Foreskin keratinocyte (primary cell): ENCODE measurements at places on chromosomes 7 and 10. TPM values are rescaled to one million over a fixed set of nuclear protein-coding genes. Genes with fewer than 3 reads are reported as not detected.

ZWINT gene
- 53.2 and 79.2 TPM in 2 replicates for polyA plus RNA-seq

GRCh38 chr7:155722118-155722517, 77.7 kb downstream of the RBM33 start:
- no peak for DNase-seq

DNA sequence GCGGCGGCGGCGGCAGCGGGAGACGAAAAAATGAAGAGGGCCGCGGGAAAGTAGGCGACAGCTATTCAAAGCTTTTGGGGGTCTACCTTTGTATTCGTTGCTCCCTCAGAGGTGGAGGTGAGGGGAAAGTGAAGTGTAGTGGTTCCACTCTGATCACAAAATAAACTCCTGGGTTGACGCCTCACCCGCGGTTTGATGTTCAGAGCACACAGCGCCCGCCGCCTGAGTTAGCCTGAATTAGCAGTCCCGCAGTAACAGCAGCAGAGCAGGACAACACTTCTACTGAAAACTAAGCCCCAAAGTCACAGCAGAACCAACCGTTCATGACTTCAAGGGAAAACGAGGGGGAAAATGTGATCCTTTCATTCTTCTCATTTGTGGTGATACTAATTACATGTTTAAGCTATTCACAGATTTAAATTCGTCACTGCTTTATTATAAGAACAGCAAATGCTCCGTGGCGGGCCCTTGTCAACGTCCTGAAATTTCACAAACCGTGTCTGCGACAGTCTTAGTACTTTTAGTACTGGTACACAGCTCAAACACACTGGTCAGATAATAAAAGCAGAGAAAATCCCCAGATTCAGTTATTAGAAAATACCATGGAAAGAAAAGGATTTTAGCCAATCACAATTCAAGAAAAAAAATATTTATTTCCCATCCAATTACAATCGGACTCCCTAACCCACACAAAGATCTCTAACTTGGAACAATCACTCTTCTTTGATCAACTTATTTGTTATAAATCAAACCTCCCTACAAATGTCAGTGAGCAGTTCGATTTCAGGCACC, 563 bp upstream of the JMJD1C start:
- peak; percentile 73 for DNase-seq

- no peak for DNase-seq
These were observed 70.4 kb downstream of the ST8SIA6 start for GRCh38 chr10:17383801-17384555.

- DNase-seq, result no peak
These were observed 74.8 kb upstream of the RPA3 start for GRCh38 chr7:7793249-7793648.

SLC16A12 gene
- polyA plus RNA-seq, result 0.04 and 0.07 TPM in 2 replicates

DNA sequence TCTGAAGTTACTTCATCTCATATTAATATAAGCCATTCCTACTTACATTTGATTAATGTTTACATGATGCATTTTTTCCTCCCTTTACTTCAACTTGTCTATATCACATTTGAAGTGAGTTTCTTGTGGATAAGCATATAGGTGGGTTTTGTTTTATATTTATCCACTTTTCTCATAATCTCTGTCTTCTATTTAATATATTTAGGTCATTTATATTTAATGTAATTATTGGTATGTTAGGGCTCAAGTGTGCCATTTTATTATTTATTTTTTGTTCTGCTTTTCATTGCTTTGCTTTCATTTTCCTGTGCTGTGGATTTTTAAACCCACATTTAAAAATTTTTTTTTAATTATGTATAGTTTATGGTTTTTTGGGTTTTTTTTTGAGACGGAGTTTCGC, 54.8 kb downstream of the OGDH start:
- DNase-seq, result no peak

GRCh38 chr7:94042381-94042780, 38.2 kb upstream of the BET1 start:
- no peak for DNase-seq

DNA sequence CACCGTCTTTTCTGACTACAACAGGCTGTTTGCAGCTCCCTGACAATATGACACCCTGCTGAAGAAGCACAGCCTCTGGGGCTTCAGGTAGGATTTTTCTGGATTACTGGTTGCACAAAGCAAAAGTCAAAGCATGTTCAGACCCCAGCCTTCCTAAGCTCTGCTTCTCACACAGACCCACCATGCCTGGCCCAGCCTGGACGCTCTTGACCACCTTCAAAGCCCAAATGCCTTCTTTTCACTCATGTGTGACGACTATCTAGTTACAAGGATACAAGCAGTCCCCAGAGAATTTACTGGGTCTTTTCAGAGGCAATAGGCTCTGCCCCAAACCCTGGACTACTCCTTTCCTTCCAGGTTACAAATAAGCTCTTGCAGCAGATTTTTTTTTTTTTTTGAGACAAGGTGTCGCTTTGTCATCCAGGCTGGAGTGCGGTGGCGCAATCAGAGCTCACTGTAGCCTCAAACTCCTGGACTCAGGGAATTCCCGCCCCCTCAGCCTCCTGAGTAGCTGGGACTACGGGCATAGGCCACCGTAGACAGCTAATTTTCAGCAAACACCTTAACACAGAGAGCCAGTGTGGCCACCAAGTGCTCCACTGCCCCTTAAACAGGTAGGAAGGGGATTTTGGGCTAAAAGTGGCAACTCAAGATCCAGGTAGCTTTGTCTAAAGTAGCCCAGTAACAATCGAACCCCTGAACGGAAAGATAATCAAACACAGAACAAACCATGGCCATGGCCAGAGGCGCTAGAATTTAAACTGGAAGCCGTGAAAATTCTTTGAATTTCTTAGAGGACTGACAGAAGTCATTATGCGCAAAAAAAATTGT, 16.2 kb downstream of the SVIL start:
- no peak for DNase-seq

PLCE1 gene
- polyA plus RNA-seq, result 0.01 and 0.02 TPM in 2 replicates

DNA sequence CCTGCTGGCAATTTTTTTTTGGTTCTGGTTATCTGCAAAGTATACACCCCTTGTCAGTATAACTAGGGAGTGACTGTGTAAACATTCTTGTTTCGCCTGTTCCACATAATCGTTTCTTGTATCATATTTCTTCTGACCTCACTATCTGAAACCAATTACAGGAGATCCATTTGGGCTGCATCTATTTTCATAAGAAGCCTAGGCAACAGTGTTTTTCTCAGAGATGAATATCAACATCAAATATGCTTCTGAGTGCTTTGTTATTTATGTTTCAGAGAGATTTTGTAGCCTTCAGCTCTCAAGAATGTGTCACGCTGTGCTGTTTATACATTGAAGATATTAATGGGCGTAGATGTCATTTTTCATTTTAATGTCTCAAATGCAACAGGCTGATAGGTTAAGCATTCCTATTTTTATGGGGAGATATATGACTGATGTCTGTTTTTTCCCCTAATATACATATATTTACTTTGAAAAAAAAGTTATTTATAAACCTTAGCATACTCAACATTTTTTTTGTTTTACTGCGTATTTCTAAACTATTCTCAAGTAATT, 115.5 kb downstream of the FOXP2 start:
- peak; percentile 33 for DNase-seq

LEP gene
- polyA plus RNA-seq, result not detected in 2 replicates

GRCh38 chr7:130274983-130275591, 8.4 kb downstream of the CPA2 start:
- no peak for DNase-seq

GRCh38 chr10:21599582-21599981, 65.5 kb downstream of the MLLT10 start:
- no peak for DNase-seq

DNA sequence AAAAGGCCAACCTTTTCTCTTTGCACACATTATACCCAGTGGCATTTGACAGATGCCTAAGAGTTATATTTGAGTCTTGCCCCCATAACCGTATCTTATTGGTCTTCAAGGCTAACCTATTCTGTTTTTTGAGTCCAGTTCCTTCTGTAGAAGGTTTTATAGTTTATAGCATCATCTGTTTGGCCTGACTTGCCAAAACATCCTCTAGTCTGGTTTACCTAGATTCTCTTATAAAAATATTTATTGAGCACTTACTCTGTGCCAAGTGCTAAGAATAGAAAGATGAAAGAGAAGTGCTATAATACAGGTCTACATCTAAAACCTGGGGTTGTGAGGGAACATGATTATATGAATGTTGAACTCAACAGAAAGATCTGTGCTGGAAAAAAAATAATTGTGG, 55.9 kb upstream of the PIP4K2A start:
- no peak for DNase-seq

DNA sequence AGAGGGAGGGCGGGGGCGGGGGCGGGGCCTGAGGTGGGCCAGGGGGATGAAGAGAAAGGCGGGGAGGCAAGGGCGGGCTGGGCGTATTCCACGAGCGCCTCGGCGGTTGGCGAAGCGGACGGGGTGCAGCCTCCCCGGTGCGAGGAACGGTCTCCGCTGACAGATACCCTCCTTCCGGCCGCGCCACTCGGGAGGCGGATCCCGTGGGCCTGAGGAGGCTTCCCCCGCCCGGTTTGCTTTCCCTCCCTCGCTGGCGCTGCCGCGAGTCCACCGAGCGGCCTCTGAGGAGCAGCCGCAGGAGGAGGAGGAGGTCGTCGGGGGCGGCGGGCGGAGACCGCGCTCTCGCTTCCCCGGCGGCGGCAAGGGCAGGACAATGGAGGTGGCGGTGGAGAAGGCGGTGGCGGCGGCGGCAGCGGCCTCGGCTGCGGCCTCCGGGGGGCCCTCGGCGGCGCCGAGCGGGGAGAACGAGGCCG, at the start of gene TRIM24:
Gene TRIM24, plus strand, starts transcription at position 84 of the 473 bp plus-strand sequence. Its CDS starts 290 bp downstream, at position 374.
- no peak for DNase-seq

CPA2 gene
- polyA plus RNA-seq, result 0.48 and 0.60 TPM in 2 replicates

DNA sequence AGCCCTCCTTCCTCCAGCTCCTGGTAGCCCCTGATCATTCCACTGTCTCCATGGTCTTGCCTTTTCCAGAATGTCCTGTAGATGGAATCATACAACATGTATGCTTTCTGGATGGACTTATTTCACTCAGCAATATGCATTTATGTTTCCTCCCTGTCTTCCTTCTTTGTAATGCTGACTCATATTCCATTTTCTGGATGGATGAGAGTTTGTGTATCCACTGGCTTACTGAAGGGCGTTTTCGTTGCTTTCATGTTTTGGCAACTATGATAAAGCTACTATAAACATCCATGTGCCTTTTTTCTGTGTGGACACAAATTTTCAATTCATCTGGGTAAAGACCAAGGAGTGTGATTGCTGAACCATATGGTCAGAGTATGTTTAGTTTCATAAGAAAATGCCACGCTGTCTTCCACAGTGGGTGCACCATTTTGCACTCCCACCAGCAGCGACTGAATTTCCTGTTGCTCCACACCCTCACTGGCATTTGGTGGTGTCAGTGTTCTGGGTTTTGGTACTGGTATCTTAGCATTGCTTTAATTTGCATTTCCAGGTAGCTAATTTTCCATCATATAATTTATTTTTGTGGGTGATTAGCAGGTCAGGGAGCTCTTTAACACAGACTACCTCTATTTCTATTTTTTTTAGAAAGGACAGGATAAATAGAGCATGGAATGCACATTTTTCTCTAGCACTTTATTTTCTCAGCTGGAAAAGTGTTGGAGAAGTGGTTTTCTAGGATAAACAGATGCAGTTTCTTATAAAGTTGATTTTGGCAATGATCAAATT, 252.2 kb downstream of the WDR37 start:
- DNase-seq, result no peak

GRCh38 chr7:4164556-4164955, 517.5 kb upstream of the FOXK1 start:
- DNase-seq, result no peak

DNA sequence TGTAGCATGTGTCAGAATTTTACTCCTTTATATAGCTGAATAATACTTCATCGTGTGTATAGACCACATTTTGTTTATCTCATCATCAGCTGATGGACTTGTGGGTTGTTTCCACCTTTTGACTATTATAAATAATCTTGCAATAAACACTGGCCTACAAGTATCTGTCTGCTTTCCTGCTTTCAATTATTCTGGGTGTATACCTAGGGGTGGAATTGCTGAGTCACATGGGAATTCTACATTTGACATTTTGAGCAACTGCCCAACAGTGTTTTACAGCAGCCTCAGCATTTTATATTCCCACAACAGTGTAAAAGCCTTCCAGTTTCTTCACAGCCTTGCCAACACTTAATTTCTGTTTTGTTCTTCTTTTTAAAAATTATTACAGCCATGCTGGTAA, 200.3 kb upstream of the PRSS1 start:
- no peak for DNase-seq

DNMBP gene
- polyA plus RNA-seq, result 9.4 and 10.1 TPM in 2 replicates

DNA sequence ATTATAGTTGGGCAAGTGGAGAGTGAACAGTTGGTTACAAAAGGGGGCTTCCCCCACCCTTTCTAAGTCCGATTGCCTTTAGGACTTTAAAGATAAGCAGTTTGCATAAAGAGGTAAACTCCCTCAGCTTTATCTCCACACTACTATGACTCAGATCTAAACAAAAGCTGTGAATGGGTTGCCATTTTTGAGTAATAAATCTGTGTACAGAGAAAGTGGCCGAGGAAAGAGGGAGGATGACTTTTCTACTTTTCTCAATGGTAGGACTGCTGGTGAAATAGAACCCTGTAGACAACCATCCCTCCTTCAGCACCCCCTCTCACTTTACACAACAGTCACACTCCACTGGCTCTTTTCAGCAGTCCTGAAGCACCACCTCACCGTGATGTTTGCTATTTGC, 71.2 kb downstream of the DNMBP start:
- DNase-seq, result no peak

DBF4 gene
- polyA plus RNA-seq, result 12.7 and 17.9 TPM in 2 replicates

GIMAP4 gene
- not detected in 2 replicates for polyA plus RNA-seq

DNA sequence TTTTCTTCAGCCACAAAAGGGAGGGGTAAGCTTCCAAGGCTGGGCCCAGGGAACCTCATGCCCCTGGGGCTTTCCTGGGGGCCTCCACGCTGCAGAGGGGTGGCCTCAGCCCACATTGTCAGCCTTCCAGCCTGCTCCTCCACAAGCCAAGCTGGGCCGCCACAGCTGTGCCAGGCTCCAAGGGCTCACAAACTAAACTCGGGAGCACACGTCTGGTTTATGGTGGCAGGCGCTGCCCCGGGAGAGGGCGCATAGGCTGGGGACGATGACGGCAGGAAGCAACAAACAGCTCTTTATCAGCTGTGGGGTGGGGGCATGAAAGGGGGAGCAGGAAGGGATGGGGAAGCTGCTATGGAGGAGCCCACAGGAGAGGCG, 6.3 kb upstream of the CDH23 start:
- DNase-seq, result no peak

TAS2R60 gene
- polyA plus RNA-seq, result not detected in 2 replicates

KIF11 gene
- 10.7 and 14.6 TPM in 2 replicates for polyA plus RNA-seq

KIAA1217 gene
- 3.2 and 4.1 TPM in 2 replicates for polyA plus RNA-seq

DNA sequence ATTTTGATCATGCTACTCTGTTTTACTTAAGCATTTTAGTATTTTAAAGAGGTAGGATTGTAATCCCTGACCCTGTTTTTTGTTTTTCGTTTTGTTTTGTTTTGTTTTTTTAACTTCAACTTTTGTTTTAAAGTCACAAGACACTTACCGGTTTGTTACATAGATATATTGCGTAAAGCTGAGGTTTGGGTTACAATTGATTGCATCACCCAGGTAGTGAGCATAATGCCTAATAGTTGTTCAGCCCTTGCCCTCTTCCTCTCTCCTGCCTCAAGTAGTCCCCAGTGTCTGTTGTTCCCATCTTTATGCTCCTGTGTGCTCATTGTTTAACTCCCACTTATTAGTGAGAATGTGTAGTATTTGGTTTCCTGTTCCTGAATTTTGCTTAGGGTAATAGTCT, 93.1 kb upstream of the TEX47 start:
- DNase-seq, result peak; percentile 2

GRCh38 chr7:50264908-50265307, 39.6 kb upstream of the IKZF1 start:
- peak; percentile 28 for DNase-seq
